ENCODE measurements at places on chromosomes 1 and 21. TPM values are rescaled to one million over a fixed set of nuclear protein-coding genes. Genes with fewer than 3 reads are reported as not detected.

- peaks cover 12% of the 10 kb centered on the region for H3K4me1 ChIP-seq
- DNase-seq: no peak
- H3K27ac ChIP-seq: no peak overlapping the region
- H3K4me3 ChIP-seq: no peak overlapping the region
- no peaks in the 10 kb centered on the region for H3K27me3 ChIP-seq
Observed at GRCh38 chr1:187415065-187415464, 586.3 kb downstream of the PLA2G4A start.

DNA sequence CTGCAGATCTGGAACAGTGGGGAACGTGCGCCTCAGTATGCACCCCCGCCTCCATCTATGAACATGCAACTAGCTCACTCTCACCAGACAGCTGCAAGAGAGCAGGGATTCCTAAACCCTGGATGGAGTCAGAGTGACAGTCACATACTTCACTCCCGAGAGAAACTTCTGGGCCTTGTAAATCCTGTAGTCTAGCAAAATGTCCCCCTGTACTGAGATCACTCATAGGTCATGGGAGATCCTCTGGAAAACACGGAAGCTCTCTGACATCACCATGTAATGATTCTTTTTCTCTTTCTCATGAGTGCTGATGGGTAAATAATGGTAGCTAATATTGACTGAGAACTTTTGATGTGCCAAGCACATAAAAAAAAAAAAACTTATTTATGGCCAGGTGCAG is 23.4 kb upstream of the TARDBP start:
- H3K4me1 ChIP-seq: peaks cover 2% of the 10 kb centered on the region
- DNase-seq: no peak
- peaks cover 7% of the 10 kb centered on the region for H3K27me3 ChIP-seq
- H3K36me3 ChIP-seq: no peaks in the 10 kb centered on the region

DNA sequence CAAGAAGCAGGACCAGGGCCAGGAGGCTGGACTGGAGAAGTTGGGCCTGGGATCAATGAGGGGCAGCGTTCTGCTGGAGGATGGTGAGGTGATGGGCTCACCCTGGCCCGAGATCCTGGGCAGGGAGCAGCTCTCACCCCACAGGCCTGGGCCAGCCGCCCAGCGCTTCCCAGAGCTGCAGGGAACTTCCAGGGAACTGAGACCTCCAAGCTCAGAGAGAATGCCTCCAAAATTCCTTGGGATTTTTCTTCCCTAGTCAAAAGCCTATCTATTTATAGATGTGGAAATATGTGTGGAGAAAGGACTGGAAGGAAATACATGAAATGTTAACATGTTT is 121.2 kb downstream of the SPSB1 start:
- H3K4me3 ChIP-seq: no peak overlapping the region
- no peak overlapping the region for H3K27ac ChIP-seq
- H3K36me3 ChIP-seq: no peaks in the 10 kb centered on the region
- no peak for DNase-seq
- peaks cover 8% of the 10 kb centered on the region for H3K4me1 ChIP-seq
- no peaks in the 10 kb centered on the region for H3K27me3 ChIP-seq

DNA sequence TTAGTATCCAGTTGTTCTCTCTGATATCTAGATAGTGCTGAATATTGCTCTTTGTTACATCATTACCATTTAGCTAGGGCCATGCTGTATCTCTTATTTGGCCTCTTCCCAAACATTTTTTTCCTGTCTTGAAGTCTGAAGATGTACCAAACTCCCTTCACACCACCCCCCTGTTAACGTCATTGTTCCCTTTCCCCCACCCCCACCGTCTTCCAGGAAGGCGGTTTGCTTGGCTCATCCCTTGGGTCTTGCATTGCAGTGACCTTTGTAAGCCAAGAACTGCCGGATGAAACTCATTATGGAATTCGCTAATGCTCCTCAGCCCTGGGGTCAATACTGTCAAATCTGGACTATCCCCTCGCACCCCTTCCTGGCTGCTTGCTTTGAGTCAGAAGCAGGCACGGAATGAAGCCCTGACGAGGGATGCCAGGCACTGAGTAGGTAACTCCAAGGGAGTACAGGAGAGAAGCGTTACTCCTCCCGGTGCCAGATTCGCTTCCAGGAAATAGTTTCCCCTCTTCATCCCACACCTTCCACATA is 283.1 kb downstream of the TM2D1 start:
- H3K36me3 ChIP-seq: peaks cover 1% of the 10 kb centered on the region
- H3K4me3 ChIP-seq: no peak overlapping the region
- DNase-seq: no peak
- H3K4me1 ChIP-seq: peaks cover 25% of the 10 kb centered on the region

GRCh38 chr1:210089855-210090254 is 142.7 kb upstream of the SERTAD4 start:
- DNase-seq: no peak
- no peak overlapping the region for H3K27ac ChIP-seq
- no peaks in the 10 kb centered on the region for H3K36me3 ChIP-seq
- no peak overlapping the region for H3K4me3 ChIP-seq

DNA sequence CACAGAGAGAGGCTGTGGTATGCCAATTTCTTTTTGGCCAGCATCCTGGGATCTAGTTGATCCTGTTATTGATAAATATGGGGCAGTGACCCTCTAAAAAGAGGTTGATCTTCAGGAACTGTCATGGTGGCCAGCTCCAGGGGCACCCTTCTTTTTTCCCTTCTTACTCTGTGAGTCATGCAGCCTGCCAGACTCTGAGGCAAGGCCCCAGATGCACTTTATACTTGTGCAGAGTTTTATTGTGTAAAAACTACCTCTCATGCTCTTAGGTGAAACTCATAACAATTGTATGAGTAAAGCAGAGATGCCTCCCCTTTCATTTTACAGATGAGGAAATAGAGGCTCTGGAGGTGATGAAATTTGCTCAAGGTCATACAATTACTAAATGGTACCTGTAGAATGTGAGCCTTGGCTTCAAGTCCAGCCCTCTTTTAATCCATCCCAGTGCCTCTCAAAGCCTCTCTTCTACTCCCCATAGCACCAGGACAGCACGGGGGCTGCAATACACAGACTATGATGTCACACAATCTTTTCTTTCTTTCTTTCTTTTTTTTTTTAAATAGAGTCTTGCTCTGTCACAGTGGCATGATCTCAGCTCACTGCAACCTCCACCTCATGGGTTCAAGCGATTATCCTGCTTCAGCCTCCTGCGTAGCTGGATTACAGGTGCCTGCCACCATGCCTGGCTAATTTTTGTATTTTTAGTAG is 387.8 kb downstream of the KCNH1 start:
- H3K4me3 ChIP-seq: no peak overlapping the region
- H3K27ac ChIP-seq: no peak overlapping the region
- no peak for DNase-seq
- peaks cover 4% of the 10 kb centered on the region for H3K27me3 ChIP-seq

DNA sequence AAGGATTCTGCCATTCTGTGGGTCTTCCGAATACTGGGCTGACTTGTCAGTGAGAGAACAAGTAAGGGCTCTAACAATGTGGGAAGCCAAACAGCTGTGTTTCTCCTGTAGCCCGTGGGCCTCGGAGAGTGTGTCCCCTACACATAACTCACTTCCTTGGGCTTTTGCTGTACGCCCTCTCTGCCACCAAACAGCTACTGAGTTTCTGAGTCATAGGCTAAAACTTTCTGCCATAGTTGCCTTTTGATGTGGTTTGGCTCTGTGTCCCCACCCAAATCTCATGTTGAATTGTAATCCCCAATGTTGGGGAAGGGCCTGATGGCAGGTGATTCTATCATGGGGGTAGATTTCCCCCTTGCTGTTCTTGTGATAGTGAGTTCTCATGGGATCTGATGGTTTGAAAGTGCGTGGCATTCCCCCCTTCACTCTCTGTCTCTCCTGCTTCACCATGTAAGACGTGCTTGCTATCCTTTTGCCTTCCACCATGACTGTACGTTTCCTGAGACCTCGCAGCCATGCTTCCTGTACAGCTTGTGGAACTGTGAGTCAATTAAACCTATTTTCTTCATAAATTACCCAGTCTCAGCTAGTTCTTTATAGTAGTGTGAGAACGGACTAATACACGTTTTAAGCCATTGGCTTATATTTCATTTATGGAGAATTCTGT is 194.8 kb upstream of the HMCN1 start:
- no peak overlapping the region for H3K4me3 ChIP-seq
- H3K4me1 ChIP-seq: peaks cover 11% of the 10 kb centered on the region
- no peak for DNase-seq
- peak overlapping the region; percentile 53 for H3K27ac ChIP-seq
- H3K36me3 ChIP-seq: no peaks in the 10 kb centered on the region

- no peak overlapping the region for H3K27ac ChIP-seq
- DNase-seq: no peak
- H3K4me1 ChIP-seq: peaks cover 5% of the 10 kb centered on the region
- H3K36me3 ChIP-seq: no peaks in the 10 kb centered on the region
- H3K4me3 ChIP-seq: no peak overlapping the region
Observed at GRCh38 chr21:18722193-18722592, 318.6 kb upstream of the TMPRSS15 start.

The OR10Z1 gene
- not detected for total RNA-seq

The KCNC4 gene
- total RNA-seq: 1.5 TPM

The SFN gene
- total RNA-seq: 0.44 TPM
